CD14-positive monocyte (primary cell): ENCODE measurements at places on chromosomes 12 and 14. TPM values are rescaled to one million over a fixed set of nuclear protein-coding genes. Genes with fewer than 3 reads are reported as not detected.
A peak's percentile ranks its signal among the peaks of the same experiment; 100 is the strongest.

- H3K27ac ChIP-seq = peak overlapping the region; percentile 73
- H3K4me1 ChIP-seq = peaks cover 66% of the 10 kb centered on the region
- no peaks in the 10 kb centered on the region for H3K27me3 ChIP-seq
Observed at GRCh38 chr12:1608713-1609119, 14.3 kb upstream of the FBXL14 start.

- peaks cover 58% of the 10 kb centered on the region for H3K27me3 ChIP-seq
- no peak overlapping the region for H3K4me3 ChIP-seq
- no peaks in the 10 kb centered on the region for H3K36me3 ChIP-seq
- H3K27ac ChIP-seq = no peak overlapping the region
- no peak for DNase-seq
Observed at GRCh38 chr14:24368212-24368561, 203 bp downstream of the NFATC4 start.

- H3K27ac ChIP-seq = no peak overlapping the region
- H3K36me3 ChIP-seq = peaks cover 64% of the 10 kb centered on the region
- DNase-seq = no peak
- H3K4me1 ChIP-seq = no peaks in the 10 kb centered on the region
- H3K27me3 ChIP-seq = no peaks in the 10 kb centered on the region
Observed at GRCh38 chr12:1993871-1994371, 10.3 kb downstream of the DCP1B start.

- no peaks in the 10 kb centered on the region for H3K36me3 ChIP-seq
- no peak overlapping the region for H3K27ac ChIP-seq
- no peaks in the 10 kb centered on the region for H3K27me3 ChIP-seq
- DNase-seq = no peak
Observed at GRCh38 chr14:94368956-94369355, 19.4 kb downstream of the SERPINA1 start.

TMEM63C gene
- polyA plus RNA-seq = 4.0 and 4.4 TPM in 2 replicates

DNA sequence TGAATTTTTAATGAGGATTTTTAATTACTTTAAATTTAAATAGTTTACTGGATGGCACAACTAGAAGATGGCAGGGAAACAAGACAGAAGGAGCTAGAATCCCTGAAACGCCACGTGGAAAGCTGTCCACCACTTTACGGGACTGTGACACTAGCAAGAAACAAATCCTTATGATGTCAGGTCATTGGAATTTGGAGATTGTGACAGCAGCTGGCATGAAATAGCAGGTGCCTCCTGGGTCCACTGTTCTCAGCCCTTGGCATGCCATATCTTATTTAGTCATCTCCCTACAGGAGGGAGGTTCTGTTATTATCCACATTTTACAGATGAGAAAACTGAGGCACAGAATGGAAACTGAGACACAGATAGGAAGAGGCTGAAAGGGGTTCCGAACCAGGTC is 113.8 kb downstream of the BCL11B start:
- H3K27ac ChIP-seq = no peak overlapping the region
- no peaks in the 10 kb centered on the region for H3K36me3 ChIP-seq
- peaks cover 7% of the 10 kb centered on the region for H3K4me1 ChIP-seq
- H3K4me3 ChIP-seq = no peak overlapping the region
- H3K27me3 ChIP-seq = peaks cover 1% of the 10 kb centered on the region

DNA sequence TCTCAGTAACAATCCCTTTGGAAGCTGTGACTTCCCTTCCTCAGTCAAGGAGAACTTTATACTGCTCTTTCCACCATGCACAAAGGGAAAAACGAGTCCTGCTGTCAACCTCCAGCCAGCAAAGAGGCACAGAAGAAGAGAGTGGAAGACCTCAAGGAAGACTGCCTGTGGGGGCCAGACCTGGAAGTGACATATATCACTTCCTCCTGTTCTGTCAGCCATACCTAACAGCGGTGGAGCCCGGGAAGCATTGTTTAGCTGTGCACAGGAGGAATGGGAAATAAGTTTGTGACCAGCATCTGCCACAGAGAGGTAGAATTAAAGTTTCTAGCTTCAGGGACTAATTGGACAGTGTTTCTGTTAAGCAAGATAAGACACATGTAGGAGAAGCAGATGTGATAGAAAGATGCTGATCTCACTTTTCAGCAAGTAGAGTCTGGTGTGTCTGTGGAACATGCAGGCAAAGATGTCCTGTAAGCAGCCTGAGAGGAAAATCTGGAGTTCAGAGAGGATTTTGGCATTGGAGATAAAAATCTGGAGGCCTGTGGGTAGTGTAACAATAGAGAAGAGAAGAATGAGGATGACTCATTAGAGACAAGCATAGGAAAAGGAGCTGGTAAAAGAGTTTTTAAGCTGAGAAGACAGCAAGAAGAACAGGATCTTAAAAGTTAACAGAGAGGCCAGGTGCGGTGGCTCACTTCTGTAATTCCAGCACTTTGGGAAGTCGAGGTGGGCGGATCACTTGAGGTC is 141.6 kb upstream of the CPSF6 start:
- no peak overlapping the region for H3K4me3 ChIP-seq
- H3K27ac ChIP-seq = no peak overlapping the region
- H3K36me3 ChIP-seq = no peaks in the 10 kb centered on the region
- no peaks in the 10 kb centered on the region for H3K27me3 ChIP-seq
- H3K4me1 ChIP-seq = peaks cover 7% of the 10 kb centered on the region
- DNase-seq = no peak

KRT5 gene
- polyA plus RNA-seq = not detected

GRCh38 chr12:288687-289086 is 26.1 kb upstream of the SLC6A13 start:
- H3K4me1 ChIP-seq = peaks cover 8% of the 10 kb centered on the region
- peaks cover 94% of the 10 kb centered on the region for H3K36me3 ChIP-seq
- H3K4me3 ChIP-seq = no peak overlapping the region
- H3K27ac ChIP-seq = no peak overlapping the region

DNA sequence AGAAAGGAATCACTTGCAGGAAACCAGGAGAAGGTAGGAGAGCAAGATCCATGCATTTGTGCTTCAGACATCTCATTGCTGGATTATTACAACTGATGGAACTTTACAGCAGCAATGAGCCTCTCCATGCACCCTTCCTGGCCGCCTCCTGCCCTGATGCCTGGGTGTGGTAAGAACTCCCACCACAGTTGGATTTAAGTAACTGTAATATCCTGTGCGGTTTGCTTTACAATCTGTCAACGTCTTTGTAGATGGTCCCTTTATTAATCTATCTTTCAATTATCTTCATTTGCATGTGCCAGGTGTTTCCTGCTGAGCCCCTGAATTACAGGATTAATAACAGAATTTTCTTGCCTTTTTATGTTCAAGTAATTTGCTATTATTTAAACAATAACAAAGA is 1300.5 kb upstream of the TMEM132C start:
- DNase-seq = no peak
- H3K27me3 ChIP-seq = no peaks in the 10 kb centered on the region
- H3K27ac ChIP-seq = no peak overlapping the region
- H3K4me3 ChIP-seq = no peak overlapping the region

DNA sequence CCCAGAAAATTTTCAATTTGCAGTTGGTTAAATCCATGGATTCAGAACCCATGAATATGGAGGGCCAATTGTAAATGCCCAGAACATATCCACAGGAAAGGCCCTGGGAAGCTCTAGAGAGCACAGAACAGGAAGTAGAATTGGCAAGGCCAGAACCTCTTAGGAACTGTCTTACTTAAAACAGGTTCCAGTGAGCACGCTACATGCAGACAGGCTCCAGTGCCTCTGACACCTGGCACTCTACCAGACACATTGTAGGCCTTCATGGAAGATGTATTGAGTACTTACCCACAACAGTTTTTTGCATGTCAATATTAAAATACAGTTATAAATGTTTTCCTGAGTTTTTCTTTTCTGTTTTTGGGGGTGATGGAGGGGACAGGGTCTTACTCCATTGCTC is 188.2 kb upstream of the FRMD6 start:
- no peaks in the 10 kb centered on the region for H3K27me3 ChIP-seq
- no peaks in the 10 kb centered on the region for H3K4me1 ChIP-seq
- no peak for DNase-seq

PRICKLE1 gene
- polyA plus RNA-seq = 1.3 TPM in 2 replicates

DNA sequence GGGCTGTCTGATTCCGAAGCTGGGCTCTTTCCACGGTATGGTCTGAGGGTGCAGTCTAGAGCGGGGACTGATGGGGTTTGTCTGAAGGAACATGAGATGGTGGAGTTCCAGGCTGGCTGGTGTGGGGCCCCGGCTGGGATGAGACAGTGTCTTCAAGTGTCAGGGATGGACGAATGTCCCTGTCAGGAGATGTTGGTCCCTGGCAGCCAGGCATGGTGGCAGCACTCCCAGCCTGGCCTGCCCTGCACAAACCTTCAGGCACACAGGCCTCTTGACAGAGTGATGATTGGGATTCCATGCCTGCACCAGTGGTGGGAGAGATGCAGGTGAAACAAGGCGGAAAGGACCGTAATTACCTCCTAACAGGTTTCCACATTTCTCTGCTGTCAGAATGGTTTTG is 221.9 kb downstream of the CACNA1C start:
- H3K36me3 ChIP-seq = no peaks in the 10 kb centered on the region
- no peak overlapping the region for H3K4me3 ChIP-seq
- no peaks in the 10 kb centered on the region for H3K4me1 ChIP-seq
- H3K27ac ChIP-seq = no peak overlapping the region
- DNase-seq = no peak

TAMALIN gene
- 40.1 and 118 TPM in 2 replicates for polyA plus RNA-seq

HOXC13 gene
- polyA plus RNA-seq = not detected in 2 replicates

- no peak overlapping the region for H3K27ac ChIP-seq
- H3K4me1 ChIP-seq = no peaks in the 10 kb centered on the region
- H3K4me3 ChIP-seq = no peak overlapping the region
- H3K36me3 ChIP-seq = no peaks in the 10 kb centered on the region
- no peaks in the 10 kb centered on the region for H3K27me3 ChIP-seq
Observed at GRCh38 chr12:97322388-97322787, 140.2 kb upstream of the RMST start.

DNA sequence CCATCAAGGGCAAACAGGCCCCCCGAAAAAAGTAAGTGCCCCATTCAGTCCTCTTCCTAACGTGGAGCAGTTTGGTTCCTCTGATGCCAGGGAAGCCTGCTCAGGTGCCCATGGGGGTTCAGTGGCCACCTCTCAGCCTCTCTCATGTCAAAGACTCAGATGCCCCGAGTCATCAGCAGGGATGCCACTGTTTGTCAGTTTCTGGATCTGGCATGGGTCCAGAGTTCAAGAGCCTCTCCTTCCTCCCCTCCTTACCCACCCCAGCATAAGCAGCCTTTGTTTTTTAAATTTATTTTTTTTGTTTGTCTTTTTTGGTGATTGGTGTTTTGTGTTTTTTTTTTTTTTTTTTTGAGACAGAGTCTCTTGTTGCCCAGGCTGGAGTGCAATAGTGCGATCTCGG is 11.3 kb downstream of the KMT5A start:
- H3K36me3 ChIP-seq = peaks cover 71% of the 10 kb centered on the region
- H3K27me3 ChIP-seq = no peaks in the 10 kb centered on the region
- H3K27ac ChIP-seq = no peak overlapping the region
- H3K4me1 ChIP-seq = peaks cover 23% of the 10 kb centered on the region

DNA sequence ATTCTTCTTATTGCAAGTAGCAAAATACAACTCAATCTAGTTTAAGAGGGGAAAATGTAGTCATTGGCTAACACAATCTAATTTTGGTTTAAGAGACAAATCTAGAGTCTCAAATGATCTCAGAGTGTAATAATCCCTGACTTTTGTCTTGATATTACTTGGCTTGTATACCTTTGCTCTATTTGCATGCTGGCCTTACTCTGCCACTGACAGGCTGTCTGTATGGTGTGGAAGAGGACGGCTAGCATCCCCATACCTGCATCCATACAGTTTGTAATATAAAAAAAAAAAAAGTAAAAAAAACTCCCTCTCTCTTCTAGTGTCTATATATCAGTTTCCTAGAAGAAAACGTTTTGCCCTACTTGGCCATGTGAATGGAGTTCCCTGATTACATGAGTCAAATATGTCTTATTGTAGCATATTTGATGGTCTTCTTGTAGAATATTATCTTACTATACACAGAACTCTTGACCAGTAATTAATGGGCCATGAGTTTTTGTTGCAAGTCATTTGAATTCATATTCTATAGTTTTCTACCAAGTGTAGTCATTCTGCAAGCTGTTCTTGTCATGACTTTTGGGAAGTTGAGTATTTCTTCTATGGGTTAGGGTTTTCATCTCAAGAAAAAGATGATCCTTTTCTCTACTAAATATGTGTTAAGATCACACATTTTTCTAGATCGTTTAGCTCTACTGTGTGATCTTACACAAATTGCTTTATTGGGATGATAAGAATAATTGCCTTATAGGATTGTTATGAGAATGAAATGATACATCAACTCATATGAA is 8.2 kb downstream of the HIF1A start:
- no peak overlapping the region for H3K27ac ChIP-seq
- no peak overlapping the region for H3K4me3 ChIP-seq
- H3K27me3 ChIP-seq = no peaks in the 10 kb centered on the region
- H3K4me1 ChIP-seq = peaks cover 23% of the 10 kb centered on the region

PIK3C2G gene
- polyA plus RNA-seq = not detected

NTF3 gene
- not detected for polyA plus RNA-seq

DNA sequence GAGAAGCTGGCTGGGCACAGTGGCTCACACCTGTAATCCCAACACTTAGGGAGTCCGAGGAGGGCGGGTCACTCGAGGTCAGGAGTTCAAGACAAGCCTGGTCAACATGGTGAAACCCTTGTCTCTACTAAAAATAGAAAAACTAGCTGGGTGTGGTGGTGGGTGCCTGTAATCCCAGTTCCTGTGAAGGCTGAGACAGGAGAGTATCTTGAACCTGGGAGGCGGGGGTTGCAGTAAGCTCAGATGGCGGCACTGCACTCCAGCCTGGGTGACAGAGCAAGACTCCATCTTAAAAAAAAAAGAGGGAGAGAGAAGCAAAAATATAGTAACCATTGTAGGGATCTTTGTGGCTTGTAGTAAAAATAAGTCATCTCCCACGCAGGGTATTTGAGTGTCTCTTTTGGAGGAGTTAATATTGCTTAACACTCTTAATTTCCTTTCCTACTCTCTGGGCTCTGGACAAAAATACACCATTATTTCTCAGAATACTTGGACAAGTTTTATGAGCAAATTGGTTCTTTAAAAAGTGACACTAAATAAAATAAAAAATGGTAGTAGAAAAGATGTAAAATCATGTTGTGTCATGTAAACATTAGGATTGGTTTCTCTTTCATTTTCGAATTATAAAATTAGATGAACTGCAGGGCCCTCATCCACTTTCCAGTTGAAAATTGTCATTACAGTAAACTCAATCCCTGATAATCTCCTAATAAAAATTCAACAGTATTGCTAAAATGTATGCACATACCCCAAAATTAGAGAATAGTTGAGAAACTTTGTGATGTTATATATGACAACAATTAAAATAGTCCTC is 61.1 kb upstream of the C12orf71 start:
- no peak overlapping the region for H3K4me3 ChIP-seq
- no peaks in the 10 kb centered on the region for H3K36me3 ChIP-seq
- no peak overlapping the region for H3K27ac ChIP-seq

GRCh38 chr12:916712-917445 is 32.6 kb downstream of the RAD52 start:
- peaks cover 9% of the 10 kb centered on the region for H3K4me1 ChIP-seq
- H3K36me3 ChIP-seq = peaks cover 90% of the 10 kb centered on the region
- H3K27me3 ChIP-seq = no peaks in the 10 kb centered on the region
- H3K4me3 ChIP-seq = no peak overlapping the region

DNA sequence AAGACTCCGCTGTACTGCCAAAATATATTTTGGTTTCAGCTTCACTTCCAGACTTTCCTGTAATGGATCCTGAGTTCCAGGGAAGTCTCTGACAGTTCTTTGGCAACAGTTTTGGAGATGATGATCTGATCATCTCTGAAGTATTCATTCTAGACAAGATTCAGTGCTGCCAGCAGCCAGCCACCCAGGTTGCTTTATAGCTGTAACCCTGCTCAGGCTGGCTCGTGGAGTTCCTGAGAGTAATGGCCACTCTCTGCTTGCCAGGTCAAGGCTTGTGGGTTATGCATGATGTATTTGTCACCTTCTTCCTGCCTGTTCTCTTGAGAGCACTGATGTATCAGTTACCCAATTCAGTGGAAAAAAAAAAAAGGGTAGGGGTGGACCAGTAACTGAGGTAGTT is 124.3 kb downstream of the PPHLN1 start:
- no peak for DNase-seq
- H3K4me1 ChIP-seq = no peaks in the 10 kb centered on the region
- no peaks in the 10 kb centered on the region for H3K27me3 ChIP-seq
- peaks cover 51% of the 10 kb centered on the region for H3K36me3 ChIP-seq
- no peak overlapping the region for H3K4me3 ChIP-seq
- H3K27ac ChIP-seq = no peak overlapping the region
